ENCODE measurements at places on chromosomes 16 and 17.

GRCh38 chr17:14058051-14058450 lies 11.3 kb upstream of the COX10 start:
- DNase-seq, result no peak

DNA sequence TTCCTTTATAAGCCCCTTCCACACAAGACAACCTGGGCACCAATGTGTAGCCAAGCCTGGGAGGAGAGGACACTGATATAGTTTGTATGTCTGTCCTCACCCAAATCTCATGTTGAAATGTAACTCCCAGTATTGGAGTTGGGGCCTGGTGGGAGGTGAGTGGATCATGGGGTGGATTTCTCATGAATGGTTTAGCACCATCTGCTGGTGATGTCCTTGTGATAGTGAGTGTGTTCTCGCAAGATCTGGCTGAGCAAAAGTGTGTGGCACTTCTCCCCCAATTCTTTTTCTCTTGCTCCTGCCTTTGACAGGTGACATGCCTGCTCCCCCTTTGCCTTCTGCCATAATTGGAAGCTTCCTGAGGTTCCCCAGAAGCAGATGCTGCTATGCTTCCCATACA lies 135.8 kb downstream of the USP31 start:
- DNase-seq, result peak; percentile 33

DNA sequence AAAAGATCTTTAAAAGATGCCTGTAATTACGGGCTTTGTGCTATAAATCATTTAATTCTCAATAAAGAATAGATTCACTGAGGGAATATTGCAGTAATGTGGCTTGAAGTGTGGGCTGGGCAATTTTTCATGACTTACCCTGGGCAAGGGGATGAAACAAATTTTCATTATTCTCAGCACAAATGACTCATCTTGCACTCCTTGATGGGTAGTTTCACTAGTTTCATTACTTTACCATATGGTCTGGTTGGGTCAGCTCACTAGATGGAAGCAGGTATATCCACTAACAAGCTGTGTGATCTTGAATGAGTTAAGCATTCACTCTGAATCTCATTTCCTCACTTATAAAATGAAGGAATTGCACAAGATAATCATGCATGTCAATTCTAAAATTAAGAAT lies 234.3 kb downstream of the ABCC12 start:
- DNase-seq, result no peak

GRCh38 chr17:65130832-65131231 lies 6.3 kb upstream of the RGS9 start:
- no peak for DNase-seq

DNA sequence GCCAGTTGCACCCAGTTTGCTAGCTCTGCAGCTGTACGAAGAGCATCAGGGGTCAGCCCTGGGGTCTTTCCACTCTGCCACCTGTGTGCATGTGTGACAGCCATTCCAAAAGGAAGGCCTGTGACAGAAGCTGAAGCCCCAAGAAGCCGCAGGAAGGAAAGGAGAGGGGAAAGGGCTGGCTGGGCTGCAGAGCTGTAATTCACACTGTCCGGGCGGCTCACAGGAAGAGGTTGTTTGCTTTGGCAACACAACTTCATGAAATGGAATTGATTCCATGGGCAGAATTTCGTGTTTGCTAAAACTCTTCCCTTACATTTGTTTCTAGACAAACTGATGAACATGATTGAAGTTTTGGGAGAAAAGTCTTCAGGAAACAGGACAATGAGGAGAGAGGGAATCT lies 14.8 kb downstream of the TMEM204 start:
- DNase-seq, result no peak

- no peak for DNase-seq
Measured at GRCh38 chr16:73054498-73054812, 6.5 kb upstream of the ZFHX3 start.

DNA sequence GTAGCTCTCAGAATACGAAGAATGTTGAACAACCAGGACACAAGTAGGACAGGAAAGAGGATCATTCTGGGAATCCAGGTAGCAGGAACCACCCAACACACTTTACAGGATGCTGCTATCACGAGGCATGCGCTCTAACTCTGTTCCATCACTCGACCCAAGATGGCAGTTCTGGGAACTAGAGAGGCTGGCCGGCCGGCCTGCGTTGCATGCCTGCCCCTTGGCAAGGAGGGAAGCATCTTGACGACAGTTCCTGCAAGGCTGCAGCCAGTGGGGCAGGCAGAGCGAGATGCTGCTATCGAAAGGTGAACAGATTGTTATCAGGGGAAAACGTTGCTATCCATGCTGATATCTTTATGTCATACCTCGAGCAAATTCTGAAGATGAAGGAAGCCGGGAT lies 19.2 kb upstream of the SLC46A1 start:
- DNase-seq, result no peak

- DNase-seq, result no peak
Measured at GRCh38 chr16:3187798-3188674, at the start of gene OR1F1. Gene OR1F1 (plus strand): TSS chr16:3188204.

GRCh38 chr17:11803231-11803969 lies 193.9 kb downstream of the ZNF18 start:
- no peak for DNase-seq

GRCh38 chr17:63834431-63835166 lies 7.1 kb upstream of the FTSJ3 start:
- DNase-seq, result peak; percentile 87

DNA sequence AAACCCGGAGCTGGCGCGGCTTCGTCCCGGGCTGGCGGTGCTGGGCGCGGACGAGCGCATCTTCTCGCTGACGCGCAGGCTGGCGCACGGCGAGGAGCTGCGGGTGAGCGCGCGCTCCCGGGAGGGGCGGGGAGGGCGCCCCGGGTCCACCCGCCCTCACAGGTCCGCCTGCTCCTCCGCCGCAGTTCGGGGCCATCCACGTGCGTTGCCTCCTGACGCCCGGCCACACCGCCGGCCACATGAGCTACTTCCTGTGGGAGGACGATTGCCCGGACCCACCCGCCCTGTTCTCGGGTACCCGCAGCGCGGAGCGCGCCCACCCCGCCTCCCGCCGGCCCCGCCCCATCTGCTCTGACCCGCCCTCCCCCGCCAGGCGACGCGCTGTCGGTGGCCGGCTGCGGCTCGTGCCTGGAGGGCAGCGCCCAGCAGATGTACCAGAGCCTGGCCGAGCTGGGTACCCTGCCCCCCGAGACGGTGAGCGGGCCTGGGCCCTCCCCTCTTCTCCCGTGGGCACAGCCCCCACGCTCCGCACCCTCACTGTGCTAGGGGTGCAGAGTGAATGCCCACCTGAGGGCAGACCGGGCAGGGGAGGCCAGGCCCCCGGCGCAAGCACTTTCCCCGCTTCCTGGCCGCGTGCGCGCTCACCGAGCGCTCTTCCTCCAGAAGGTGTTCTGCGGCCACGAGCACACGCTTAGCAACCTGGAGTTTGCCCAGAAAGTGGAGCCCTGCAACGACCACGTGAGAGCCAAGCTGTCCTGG lies 1.4 kb downstream of the HAGHL start:
- DNase-seq, result peak; percentile 85

- DNase-seq, result no peak
Measured at GRCh38 chr17:55563363-55563762, 52.1 kb upstream of the SMIM36 start.

DNA sequence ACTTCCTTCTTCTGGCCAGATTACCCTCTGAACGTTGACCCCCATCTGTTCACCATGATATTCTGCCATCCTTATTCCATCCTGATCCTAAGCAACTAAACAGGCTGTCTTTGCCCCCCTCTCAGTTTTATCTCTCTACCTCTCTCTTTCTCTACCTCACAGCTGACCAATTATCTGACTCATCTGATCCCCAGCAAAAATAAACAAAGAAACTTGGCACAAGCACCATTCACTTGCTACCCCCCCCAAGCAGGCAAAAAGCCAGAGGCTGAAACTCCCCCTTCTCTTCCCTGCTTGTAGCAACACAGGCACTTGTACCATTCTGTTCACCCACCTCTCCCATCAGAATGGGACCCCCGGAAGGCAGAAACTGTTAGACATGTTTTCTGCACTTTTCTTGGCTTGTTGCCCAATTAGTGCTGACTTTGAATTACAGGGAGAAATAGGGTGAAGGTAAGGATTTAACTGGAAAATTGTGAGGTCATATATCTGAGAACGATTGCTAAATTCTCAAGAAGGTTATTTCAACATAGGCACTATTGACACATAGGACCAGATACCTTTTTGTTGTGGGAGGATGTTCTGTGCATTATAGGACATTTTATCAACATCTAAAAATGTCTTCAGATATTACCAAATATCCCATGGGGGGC lies 163.2 kb downstream of the TOX3 start:
- DNase-seq, result no peak

GRCh38 chr16:19305443-19305842 lies 19.9 kb downstream of the CLEC19A start:
- no peak for DNase-seq

GRCh38 chr16:73058221-73058615 lies 10.3 kb upstream of the ZFHX3 start:
- DNase-seq, result peak; percentile 72

GRCh38 chr17:65018610-65019316 lies 37.8 kb downstream of the GNA13 start:
- no peak for DNase-seq

- no peak for DNase-seq
Measured at GRCh38 chr17:71180801-71181385, 939.9 kb upstream of the SOX9 start.

GRCh38 chr17:10657879-10658278 lies 770 bp upstream of the MYH3 start:
- no peak for DNase-seq

DNA sequence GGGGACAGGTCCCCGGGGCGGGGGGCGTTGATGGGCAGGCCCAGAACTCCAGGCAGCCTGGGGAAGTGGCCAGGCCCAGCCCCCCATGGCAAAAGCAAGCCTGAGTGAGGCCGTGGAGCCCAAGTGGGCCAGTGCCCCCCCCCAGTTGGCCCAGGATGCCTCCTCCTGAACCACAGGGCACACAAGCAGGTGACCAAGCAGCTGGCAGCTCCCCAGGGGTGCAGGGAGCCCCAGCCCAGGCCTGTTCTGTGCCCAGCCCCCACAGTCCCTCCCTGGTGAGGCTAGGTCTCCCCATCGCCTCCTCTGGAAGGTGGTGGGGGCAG lies 38.2 kb upstream of the PVALEF start:
- no peak for DNase-seq

DNA sequence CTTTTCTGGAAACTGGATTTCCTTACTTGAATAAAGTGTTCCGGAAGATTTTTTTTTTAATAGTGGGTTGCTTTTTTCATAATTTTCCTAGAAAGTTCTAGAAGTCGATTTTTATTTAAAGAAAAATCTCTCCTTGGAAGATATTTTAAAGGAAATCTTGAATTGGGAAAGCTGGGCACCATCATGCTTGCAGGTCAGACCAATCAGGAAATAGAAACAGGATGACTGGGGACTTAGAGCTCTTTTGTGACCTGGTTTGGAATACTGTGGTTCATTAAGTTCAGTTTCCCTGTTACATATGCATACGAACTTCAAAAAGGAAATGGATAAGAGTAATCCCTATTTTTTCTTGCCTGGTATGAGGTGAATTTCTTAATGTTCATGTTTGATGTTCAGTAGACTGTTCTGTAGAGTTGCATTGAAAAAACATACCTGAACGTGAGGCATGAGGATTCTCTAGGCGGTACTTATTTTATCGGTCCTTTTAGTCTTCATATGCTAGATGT lies 1.2 kb downstream of the NFATC3 start:
- no peak for DNase-seq

- DNase-seq, result no peak
Measured at GRCh38 chr16:81539009-81539758, 94.6 kb downstream of the CMIP start.

DNA sequence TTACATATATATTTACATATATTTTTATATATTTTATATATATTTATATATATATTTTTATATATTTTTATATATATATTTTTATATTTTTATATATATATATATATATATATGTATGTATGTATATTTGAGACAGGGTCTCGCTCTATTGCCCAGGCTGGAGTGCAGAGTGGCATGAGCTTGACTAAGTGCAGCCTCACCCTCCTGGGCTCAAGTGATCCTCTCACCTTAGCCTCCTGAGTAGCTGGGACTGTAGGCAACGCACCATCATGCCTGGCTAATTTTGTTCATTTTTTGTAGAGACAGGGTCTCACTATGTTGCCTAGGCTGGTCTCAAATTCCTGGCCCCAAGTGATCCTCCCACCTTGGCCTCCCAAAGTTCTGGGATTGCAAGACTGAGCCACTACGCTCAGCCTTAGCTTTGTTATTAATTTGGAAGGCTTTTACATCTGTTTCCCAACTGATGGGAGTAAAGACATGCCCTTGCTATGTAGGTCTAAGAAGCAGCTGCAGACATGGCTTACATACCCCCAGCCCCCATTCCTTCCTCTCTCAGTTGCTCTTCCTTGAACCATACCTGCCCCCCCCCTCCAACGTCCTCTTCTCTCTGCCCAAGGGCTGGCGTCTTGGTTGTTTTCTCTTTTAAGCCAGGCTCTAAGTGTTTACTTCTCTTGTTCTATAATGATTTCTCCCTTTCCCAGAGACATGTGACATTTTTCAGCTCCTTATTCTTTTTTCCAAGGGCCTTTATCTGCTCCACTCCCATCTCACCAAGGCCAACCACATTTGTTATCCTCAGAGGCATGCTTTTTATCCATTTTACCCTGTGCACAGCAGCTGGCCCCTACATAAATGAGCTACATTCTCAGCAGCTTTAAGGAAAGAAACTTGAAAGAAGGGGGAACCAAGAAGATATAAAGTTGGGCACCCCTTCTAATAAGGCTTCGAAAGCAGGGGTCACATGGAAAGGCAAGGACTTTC lies 64.2 kb upstream of the ATF7IP2 start:
- no peak for DNase-seq

DNA sequence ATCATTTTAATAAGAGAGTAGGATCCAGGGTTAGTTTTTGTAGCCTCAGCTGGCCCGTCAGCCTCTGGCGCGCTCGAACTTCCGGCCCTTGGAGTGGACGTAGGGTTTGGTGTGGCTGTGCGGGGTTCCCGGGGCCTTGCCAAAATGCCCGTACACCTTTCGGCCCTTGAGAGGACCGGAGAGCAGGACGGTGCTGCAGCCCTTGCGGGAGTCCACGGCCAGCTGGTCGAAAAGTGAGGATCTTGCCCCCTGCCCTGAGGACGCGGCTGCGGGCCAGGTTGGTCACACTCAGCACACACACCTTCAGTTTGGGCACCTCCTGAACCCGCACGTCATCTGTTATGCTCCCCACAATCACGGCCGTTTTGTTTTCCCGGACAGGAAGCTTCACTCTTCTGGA lies 42.2 kb upstream of the CNTNAP4 start:
- DNase-seq, result no peak

DNA sequence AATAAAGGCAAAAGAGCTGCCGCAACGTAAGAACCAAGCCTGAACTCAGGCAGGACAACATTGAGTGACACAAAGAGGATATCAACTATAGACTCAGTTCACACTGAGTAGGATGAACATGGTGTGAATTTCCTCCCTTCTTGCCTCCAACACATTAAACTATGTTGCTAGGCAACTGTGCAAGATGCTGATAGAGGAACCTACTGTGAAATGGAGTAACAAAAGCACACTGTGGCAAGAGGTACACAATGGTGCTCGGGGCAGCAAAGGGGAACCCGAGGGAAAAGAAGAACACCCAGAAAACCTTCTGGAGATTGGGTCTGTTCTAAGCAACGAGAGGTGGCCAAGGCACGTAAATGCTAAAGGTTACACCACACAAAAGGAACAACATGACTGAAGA lies 34.1 kb downstream of the GRB2 start:
- peak; percentile 56 for DNase-seq
